ENCODE measurements at places on chromosomes 12 and 14. TPM values are rescaled to one million over a fixed set of nuclear protein-coding genes. Genes with fewer than 3 reads are reported as not detected.

CCDC184 gene
- 0.28 TPM for total RNA-seq

RAB35 gene
- total RNA-seq, result 43.1 TPM

TMEM120B gene
- total RNA-seq, result 9.0 TPM

RNASE4 gene
- total RNA-seq, result 6.6 TPM

WNK1 gene
- 86.5 TPM for total RNA-seq

KRT6C gene
- not detected for total RNA-seq

HOXC6 gene
- total RNA-seq, result 0.66 TPM

MFAP5 gene
- total RNA-seq, result under 0.01 TPM

FOXM1 gene
- total RNA-seq, result 5.3 TPM

PPP1R3E gene
- total RNA-seq, result 1.3 TPM
